C1 segment of cervical spinal cord (tissue), 14 donors: ENCODE measurements at places on chromosomes 3 and 15.

DNA sequence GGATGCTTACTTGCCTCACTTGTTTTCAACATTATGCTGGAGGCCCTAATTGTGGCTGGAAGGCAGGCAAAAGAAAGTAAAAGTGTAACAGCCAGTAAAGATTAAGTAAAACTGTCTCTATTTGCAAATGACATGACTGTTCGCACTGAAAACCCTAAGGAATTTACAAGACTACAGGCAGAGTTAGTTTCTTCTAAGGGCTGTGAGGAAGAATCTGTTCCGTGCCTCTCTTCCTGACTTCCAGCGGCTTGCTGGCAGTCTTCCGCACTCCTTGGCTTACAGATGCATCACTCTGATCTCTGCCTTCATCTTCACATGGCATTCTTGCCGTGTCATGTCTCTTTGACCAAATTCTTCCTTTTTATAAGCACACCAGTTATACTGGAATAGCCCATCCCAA is 86.1 kb downstream of the DLG1 start:
- no peak for DNase-seq

DNA sequence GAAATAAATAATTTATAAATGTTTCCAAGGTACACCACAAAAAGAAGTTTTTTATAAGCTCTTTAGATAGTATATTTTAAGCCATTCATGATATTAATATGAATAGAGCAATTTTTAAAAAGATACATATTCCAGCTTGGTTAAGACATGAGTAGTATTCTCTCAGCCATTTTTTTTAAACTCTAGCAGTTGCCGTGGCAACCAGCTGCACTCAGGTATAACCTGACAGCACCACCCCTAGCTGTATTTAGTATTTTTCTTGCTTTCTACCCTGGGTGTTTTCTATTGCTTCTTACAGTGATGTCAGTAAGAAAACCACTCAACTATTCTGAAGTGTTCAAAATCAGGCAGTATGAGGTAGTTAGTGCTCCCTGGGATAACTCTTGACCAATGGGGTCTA is 496.3 kb upstream of the CNTN3 start:
- DNase-seq = no peak

DNA sequence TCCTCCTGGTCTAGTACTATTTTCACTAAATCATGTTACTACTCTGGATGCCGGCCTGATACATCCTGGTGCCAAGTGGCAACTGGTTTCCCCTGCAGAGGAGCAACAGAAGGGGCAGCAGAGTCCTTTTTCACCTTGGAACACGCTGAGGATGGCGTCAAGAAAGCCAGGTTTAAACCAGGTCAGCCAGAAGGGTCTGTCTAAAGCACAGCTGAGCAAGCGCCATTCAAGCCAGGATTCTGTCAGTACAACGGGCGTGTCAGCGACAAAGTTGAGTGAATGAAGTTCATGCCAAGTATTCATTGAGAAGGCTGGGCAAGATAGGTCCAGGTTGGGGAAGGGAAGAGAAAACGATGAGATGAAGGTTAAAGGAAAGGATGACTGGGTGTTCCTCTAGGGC is 88.2 kb downstream of the FBN1 start:
- no peak for DNase-seq

GRCh38 chr3:170808041-170808440 is 62.0 kb downstream of the RPL22L1 start:
- no peak for DNase-seq

GRCh38 chr3:117550766-117551165 is 841.2 kb downstream of the TUSC7 start:
- no peak for DNase-seq

DNA sequence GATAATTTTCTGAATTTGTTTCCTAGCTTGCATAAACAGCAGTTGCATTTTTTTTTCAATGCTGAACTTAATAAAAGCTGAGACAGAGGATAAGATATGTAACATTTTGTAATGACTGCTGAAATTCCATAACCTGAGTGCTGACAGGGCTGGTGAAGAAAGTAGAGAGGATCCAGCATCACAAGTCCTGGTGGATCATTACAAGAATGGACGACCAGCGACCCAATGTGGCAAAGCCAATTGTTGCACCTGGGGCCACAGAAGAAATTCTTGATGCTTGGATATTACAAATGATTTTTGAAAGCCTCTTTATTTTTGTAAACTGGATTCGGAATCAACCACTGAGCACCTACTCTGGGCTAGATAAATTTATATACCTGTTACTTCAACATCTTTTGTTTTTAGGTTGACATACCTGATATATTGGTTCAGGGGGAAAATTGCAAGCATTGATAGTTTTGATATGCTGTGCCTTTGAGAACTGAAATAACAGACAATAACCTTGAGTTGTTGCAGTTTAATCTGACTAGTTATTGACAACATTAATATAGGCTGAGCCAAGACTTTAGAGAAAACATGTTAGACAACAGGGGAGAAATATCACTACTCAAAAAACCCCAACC is 3.9 kb upstream of the ACTL6A start:
- peak; percentile 1 for DNase-seq

GRCh38 chr3:108719178-108719806 is 37.9 kb downstream of the RETNLB start:
- DNase-seq = no peak

GRCh38 chr15:43928152-43928551 is 101.3 kb downstream of the WDR76 start:
- no peak for DNase-seq

DNA sequence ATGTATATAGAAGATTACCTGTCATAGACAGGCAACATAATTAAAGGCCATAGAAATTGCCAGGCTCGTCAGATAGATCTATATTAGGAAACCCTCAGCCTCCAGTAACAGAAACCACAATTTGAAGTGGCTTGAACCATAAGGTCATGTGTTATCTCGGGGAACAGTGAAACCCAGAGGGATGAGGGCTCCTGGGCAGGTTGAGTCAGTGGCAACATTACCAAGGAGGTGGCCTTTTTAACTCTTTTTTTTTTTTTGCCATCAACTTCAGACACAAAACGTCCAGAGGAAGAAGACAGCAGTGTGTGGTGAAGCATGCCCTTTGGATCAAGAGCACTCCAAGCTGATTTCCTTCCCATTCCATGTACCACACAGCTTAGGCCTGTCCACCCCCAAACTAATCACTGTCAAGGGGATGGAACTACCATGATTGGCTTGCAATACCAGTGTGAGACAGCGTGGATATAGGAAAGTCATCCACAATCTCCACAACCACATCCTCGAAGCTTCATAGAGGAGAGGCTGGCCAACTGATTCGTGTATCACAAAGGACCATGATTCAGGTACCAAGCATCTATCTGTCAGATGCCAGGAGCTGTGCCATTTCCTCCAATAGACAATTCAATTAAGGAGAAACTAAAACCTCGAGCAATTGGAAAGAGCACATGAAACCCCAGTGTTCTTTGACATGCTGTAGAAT is 999 bp upstream of the KIF7 start:
- no peak for DNase-seq

- no peak for DNase-seq
Observed at GRCh38 chr3:23164746-23165145, 38.4 kb upstream of the UBE2E2 start.

- DNase-seq = no peak
Observed at GRCh38 chr3:16828815-16829214, 55.9 kb upstream of the PLCL2 start.

- DNase-seq = no peak
Observed at GRCh38 chr3:46888705-46889104, 11.2 kb downstream of the PTH1R start.

GRCh38 chr3:85254738-85255137 is 295.9 kb downstream of the CADM2 start:
- DNase-seq = no peak

- DNase-seq = no peak
Observed at GRCh38 chr3:96700322-96701315, 113.8 kb upstream of the EPHA6 start.
